Activated CD4-positive, alpha-beta T cell treated with anti-CD3 and anti-CD28 coated beads, Interleukin-2, amount 10 ng/mL, durations not matched to agents 24 days and 14 days (primary cell): ENCODE measurements at places on chromosomes 5 and 9. TPM values are rescaled to one million over a fixed set of nuclear protein-coding genes. Genes with fewer than 3 reads are reported as not detected.
A peak's percentile ranks its signal among the peaks of the same experiment; 100 is the strongest.

GRCh38 chr5:373710-374602 is 52.4 kb downstream of the AHRR start:
- DNase-seq, result peak; percentile 94

DNA sequence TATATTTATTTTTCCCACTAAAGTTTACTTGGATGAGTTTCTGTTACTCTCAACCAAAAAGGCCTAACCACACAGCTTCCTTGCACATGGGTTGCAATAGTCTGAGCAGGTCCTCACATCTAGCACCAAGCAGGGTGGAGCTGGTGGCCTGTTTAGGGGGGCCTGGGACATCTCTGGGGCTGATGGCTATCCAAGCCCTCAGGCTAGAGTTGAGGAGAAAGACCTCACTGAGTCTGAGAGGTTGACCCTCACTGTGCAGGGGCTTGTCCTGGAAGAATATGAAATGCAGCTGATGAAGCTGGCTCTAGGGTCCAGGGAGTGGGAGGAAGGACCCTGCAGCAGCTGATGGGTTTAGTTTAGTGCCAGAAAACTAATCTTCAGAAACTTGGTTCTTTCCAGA is 217.1 kb upstream of the MVB12B start:
- DNase-seq, result no peak

DNA sequence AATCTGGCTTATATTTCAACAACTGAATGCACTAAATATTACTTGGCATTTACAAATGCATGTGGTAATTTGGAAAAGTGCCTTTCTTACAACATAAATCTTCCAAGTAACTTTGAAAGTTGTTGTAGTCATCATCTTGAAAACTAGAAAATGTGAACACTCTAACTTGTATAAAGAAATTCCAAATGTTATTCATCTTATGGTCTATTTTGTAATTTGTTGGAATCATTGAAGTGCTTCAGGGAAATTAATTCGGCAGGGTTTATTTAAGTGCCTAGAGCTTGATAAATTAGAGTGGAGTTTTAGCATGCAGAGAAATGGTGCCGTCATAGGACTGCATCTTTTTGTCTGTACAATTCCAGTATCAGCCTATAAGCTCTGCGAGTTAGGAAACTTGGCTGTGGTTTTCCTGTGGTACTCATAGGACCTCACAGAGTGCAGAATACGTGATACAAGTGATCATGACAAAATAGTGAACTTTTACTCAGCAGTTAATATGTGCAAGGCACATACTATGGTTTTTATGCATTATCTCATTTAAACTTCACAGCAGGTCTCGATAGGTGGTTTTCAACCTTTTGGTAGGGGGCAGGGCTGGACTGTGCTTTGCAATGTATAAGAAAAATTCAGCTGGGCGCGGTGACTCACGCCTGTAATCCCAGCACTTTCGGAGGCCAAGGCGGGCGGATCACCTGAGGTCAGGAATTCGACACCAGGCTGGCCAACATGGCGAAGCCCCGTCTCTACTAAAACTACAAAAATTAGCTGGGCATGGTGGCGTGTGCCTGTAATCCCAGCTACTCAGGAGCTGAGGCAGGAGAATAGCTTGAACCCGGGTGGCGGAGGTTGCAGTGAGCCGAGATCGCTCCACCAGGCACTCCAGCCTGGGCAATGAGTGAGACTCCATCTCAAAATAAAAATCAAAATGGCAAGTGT is 79.6 kb downstream of the RAI14 start:
- no peak for DNase-seq

DNA sequence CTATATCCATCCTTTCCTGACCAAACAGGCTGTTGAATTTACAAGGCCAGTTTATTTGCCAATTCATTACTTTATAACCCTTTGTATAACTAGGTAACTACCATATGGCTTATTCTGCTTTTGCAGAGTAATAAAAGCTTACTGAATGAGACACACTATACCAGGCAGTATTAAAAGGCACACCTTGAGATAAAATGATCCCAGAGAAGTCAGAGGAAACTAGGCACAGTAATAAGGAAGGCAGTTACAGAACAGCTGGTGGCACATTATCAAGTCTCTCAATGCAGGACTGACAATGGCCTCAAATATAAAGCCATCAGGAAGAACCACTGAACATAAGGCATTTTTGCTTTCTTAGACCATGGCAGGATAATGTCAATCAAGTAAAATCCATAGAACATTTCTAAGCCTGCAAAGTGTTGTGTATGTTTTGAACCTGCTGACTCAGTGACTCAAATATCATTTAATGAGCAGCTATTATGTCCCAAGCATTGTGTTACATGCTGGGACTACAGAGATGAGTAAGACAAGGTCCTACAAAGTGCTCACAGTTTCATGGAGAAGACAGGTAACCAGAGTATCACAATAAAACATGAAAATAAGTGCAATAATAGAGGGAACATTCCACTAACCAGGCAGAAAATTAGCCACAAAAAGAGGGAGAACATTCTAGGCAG is 52.5 kb downstream of the OXCT1 start:
- DNase-seq, result no peak

NRG2 gene
- total RNA-seq, result 0.07 TPM in 2 replicates

C9 gene
- not detected in 2 replicates for total RNA-seq

GRCh38 chr5:16392718-16393117 is 72.9 kb downstream of the ZNF622 start:
- DNase-seq, result no peak

PROB1 gene
- 8.4 and 9.2 TPM in 2 replicates for total RNA-seq

FOXD1 gene
- 0.09 and 0.14 TPM in 2 replicates for total RNA-seq

DNA sequence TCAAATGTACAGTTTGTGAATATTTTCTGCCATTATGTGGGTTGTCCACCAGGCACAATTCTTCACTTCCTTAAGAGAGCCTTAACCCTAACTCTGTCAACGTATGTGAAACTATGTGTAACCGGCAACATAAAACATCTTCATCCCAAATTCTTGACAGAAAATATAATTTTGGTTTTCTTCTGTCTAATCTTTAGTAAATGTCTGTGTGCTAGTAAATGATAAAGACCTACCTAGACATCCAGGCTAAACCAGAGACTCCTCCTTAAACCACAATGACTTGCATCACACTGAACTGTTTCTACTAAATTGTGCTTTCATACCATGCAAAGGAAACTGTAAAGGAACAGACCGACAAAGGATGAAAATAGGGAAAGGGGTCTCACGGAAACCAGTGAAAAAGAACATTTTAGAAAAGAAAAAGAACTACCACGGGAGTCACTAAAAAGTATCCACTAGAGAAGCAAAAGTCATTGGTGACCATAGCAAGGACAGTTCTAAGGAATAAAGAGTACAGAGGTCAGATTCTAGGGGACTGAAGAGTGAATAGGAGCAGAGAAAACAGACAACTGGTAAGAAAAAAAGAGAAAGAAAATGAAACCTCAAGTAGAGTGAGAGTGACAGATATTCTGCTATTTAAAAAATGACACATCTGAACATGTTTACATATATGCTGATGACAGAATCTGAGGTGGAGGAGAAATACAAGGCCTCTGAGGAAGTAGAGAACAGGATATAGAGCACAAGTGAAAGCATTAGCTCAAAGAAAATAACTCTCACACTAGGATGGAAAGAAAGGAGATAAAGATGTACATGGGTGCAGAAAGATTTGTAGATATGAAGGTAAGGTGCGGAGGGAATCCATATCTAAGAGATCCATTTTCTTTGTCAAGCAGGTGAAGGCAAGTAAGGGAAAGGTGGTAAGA is 49.4 kb downstream of the FNIP1 start:
- peak; percentile 75 for DNase-seq

GRCh38 chr9:122418016-122418415 is 47.2 kb downstream of the PTGS1 start:
- DNase-seq, result no peak

DNA sequence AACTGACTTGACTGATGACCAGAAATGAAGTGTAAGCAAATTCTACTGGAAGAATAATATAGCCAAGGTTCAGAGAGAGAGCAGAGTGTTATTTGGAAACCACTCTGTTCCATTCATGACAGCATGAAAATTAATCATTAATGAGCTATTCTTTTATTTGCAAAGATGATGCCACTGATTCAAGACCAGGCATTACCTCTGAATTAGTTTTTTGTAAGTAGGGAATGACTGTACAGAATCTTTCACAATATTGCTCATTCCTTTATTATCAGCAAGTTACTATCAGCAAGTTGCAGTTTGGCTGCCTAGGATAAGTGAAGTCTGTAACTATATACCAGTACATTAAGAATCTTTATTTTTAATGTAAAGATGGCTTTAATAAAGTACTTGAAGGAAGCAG is 75.1 kb upstream of the RGMB start:
- DNase-seq, result no peak

STPG3 gene
- 0.54 and 0.99 TPM in 2 replicates for total RNA-seq

FAM221B gene
- total RNA-seq, result not detected in 2 replicates

EGR1 gene
- 53.4 and 54.6 TPM in 2 replicates for total RNA-seq

MAMDC2 gene
- total RNA-seq, result not detected in 2 replicates

DNA sequence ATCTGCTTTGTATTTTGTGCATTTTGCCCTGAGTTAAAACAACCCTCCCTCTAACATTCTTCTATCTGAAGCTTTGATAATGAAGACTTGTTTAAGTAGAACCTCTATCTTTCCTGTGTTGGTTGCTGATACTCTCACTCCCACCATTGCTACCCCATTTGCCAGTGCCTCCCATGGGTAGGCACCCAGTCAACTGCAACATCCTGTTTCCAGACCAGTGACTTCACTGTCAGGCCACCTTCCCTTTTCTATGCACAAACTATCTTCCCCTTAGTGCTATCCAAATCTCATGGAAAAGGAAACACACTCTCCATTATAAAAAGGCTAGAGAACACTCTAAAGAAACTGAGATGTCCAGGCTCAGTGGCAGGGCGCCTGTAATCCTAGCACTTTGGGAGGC is 5.6 kb upstream of the IARS1 start:
- DNase-seq, result no peak
